ENCODE measurements at places on chromosomes 5 and 9. TPM values are rescaled to one million over a fixed set of nuclear protein-coding genes. Genes with fewer than 3 reads are reported as not detected.

DNA sequence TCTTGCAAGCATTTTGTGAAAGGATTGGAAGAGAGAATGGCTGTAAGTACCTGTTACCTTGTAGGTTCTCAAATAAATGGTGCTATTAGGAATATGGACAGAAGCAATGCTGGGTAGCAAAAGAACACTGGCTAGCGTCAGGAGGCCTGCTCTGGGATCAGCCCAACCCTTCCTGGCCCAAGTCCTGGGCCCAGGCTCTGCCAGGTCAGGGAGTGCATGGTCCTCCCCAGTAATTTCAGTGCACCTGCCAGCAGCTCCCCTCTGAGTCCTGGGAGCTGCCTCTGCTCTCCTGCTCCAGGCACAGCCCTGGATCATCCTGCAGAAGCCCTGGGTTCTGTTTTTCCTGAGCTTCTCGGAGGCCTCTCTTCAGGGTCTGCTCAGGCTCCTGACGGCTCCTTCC, 89.5 kb upstream of the ARAP3 start:
- H3K36me3 ChIP-seq = no peaks in the 10 kb centered on the region
- peaks cover 2% of the 10 kb centered on the region for H3K27me3 ChIP-seq
- no peak for DNase-seq

DNA sequence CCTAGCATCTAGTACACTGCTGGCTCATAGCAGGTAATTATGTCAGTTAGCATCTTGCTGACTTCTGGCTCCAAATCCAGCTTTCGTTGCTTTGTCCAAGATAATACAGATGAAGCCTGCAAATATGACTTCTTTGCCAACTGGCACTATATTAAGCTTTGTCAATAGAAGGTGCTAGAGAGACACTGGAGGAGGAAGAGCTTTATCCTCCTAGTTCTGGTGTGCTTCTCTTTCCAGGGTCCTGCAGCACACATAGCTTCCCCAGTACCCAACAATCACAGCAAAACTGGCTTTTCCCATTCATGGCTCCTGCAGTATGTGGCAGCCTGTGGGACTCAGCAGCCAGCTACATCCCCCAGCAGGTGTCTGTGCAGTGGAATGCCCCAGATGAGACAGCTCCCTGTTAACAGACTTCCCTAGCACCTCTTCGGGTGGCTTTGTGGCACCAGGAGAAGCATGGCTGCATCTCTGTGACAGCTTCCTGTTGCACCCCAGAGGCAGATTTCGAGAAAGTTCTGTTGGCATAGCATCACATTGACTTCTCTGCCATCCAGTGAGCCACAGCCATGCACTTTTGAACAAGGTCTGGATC, 147.8 kb downstream of the OXCT1 start:
- DNase-seq = peak; percentile 14
- no peaks in the 10 kb centered on the region for H3K4me1 ChIP-seq
- H3K36me3 ChIP-seq = no peaks in the 10 kb centered on the region
- H3K27me3 ChIP-seq = no peaks in the 10 kb centered on the region

DNA sequence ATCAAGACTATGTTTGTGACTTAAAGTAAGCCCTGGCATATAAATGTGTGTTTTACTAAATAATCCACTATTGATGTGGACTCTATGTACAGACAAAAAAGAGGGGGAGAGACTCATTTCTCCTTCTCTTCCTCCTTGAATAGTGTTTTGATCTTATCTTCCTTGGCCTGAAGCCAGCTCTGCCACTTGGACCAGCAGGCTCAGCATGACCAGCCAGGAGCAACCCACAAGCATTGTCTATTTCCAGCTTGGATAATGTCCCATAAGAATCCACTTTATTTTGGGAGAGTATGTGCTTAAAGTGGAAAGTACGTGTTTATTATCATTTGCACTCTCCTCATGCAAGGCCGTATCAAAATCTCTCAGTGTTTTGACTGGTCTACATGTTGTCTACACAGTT, 23.8 kb upstream of the SLC46A2 start:
- H3K27me3 ChIP-seq = peaks cover 40% of the 10 kb centered on the region
- DNase-seq = no peak
- no peak overlapping the region for H3K4me3 ChIP-seq
- no peak overlapping the region for H3K27ac ChIP-seq

- H3K36me3 ChIP-seq = no peaks in the 10 kb centered on the region
- no peaks in the 10 kb centered on the region for H3K4me1 ChIP-seq
- no peak for DNase-seq
- H3K4me3 ChIP-seq = no peak overlapping the region
These were observed 109.1 kb upstream of the PTGER4 start for GRCh38 chr5:40570408-40571129.

GRCh38 chr5:98977723-98978122, 48.9 kb upstream of the CHD1 start:
- H3K4me1 ChIP-seq = no peaks in the 10 kb centered on the region
- H3K36me3 ChIP-seq = no peaks in the 10 kb centered on the region
- H3K4me3 ChIP-seq = no peak overlapping the region
- H3K27ac ChIP-seq = no peak overlapping the region
- H3K27me3 ChIP-seq = no peaks in the 10 kb centered on the region

- H3K27me3 ChIP-seq = no peaks in the 10 kb centered on the region
- no peak overlapping the region for H3K27ac ChIP-seq
- no peak overlapping the region for H3K4me3 ChIP-seq
- peaks cover 31% of the 10 kb centered on the region for H3K4me1 ChIP-seq
- H3K36me3 ChIP-seq = 0 out of 2 replicates have a peak, but pooled peaks cover 3% of the 10 kb centered on the region
- DNase-seq = no peak
These were observed 43.7 kb upstream of the SPRY4 start for GRCh38 chr5:142368529-142368928.

GRCh38 chr5:160118349-160119141, 705 bp downstream of the PWWP2A start:
- peak; percentile 25 for DNase-seq
- peak overlapping the region; percentile 63 for H3K27ac ChIP-seq
- peaks cover 31% of the 10 kb centered on the region for H3K36me3 ChIP-seq
- no peaks in the 10 kb centered on the region for H3K27me3 ChIP-seq
- peaks cover 18% of the 10 kb centered on the region for H3K4me1 ChIP-seq

DNA sequence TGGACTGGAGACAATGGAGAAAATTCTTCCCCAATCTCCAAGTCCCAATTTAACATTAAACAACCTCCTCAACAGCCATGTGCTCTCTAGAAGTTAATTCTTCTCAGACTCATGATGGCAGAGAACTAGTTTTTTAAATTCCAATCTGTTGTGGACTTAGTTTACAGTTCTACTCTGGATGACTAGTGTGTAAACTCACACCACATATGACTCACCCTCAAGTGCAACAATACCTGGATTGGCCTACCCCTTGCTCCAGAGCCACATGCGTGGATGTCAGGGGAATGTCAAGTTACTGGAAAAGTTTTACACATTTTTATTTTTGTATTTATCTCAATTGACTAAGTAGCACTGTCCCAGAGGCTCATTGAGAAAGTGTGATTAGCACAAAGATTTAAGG, 136.0 kb upstream of the EFNA5 start:
- H3K4me3 ChIP-seq = no peak overlapping the region
- no peak overlapping the region for H3K27ac ChIP-seq
- H3K36me3 ChIP-seq = no peaks in the 10 kb centered on the region
- peaks cover 25% of the 10 kb centered on the region for H3K4me1 ChIP-seq
- H3K27me3 ChIP-seq = peaks cover 20% of the 10 kb centered on the region
- no peak for DNase-seq

DNA sequence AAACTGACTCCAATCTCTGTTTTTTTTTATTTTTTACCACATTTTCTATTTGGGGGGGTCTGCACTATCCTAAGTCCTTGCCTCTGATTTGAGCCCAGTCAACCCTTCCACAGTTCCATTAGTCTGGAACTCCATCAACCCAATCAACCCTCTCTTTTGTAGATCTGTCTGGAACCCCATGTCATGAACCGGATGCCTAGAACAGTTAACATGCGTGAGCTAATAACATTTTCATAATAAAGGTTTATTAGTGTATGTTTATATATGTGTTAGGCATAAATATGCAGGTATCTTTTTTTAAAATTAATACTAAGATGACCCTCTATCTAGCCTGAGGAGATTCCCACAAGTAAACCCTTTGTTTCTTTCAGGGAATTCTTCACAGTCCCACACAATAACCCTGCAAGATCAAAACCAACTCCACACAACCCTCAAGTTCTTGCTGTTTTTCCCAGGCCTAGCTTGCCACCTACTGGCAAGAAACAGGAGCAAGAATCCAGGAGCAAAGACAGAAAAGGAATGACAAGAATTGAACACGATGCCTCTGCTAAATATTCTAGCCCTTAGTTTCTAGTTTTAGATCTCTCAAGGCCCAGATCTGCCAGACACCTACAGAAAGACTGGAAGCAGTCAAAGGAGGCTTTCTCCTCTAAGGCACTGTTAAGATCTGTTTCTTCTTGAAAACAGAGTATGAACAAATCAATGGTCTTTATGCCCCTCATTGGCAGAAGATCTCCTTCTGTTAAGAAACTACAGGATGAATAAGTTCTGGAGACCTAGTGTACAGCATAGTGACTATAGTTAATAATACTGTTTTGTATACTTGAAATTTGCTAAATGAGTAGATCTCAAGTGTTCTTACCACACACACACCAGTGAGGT, 100.4 kb downstream of the TRIM36 start:
- peaks cover 50% of the 10 kb centered on the region for H3K4me1 ChIP-seq
- H3K27ac ChIP-seq = no peak overlapping the region
- DNase-seq = peak; percentile 46
- H3K27me3 ChIP-seq = no peaks in the 10 kb centered on the region

- no peak overlapping the region for H3K4me3 ChIP-seq
- peaks cover 61% of the 10 kb centered on the region for H3K4me1 ChIP-seq
- DNase-seq = no peak
These were observed 92.4 kb downstream of the ARL15 start for GRCh38 chr5:54217826-54218503.

GRCh38 chr9:68919661-68920060, 94.3 kb downstream of the PRKACG start:
- no peaks in the 10 kb centered on the region for H3K27me3 ChIP-seq
- H3K27ac ChIP-seq = no peak overlapping the region
- 0 out of 2 replicates have a peak, but pooled peaks cover 3% of the 10 kb centered on the region for H3K36me3 ChIP-seq
- H3K4me3 ChIP-seq = no peak overlapping the region

DNA sequence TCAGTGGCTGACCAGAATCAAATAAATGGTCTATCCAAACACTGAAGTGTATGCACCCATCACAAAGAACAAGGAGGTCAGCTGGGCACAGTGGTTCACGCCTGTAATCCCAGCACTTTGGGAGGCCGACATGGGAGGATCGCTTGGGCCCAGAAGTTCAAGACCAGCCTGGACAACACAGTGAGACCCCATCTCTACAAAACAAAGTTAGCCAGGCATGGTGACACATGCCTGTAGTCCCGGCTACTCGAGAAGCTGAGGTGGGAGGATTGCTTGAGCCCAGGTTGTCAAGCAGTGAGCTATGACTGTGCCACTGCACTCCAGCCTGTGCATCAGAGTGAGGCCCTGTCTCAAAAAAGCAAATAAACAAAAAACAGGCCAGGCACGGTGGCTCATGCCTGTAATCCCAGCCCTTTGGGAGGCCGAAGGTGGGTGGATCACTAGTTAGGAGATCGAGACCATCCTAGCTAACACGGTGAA, 40.5 kb downstream of the SEMA4D start:
- no peak overlapping the region for H3K4me3 ChIP-seq
- peaks cover 46% of the 10 kb centered on the region for H3K4me1 ChIP-seq
- peak overlapping the region; percentile 23 for H3K27ac ChIP-seq
- H3K27me3 ChIP-seq = no peaks in the 10 kb centered on the region

DNA sequence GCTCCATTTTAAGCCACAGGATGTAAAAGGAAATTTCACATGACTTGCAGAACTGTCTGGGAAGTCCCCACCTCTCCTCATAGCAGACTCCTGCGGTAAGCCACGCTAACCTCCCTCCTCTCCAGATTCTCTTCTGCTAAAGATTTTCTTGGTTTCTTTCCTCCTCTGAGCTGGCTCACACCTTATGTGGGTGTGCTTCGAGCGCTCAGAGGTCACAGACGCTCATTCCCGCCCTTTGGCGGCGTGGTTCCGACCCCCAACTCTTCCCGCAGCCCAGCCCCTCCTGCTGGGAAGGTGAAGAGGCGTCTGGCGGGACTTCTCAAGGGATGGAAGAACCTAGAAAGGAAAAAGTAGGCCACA, 32.9 kb upstream of the CDK20 start:
- peaks cover 7% of the 10 kb centered on the region for H3K36me3 ChIP-seq
- DNase-seq = peak; percentile 13
- no peak overlapping the region for H3K4me3 ChIP-seq

GRCh38 chr5:147568710-147569406, 59.0 kb upstream of the DPYSL3 start:
- no peaks in the 10 kb centered on the region for H3K27me3 ChIP-seq
- H3K4me1 ChIP-seq = peaks cover 97% of the 10 kb centered on the region
- H3K27ac ChIP-seq = peak overlapping the region; percentile 97
- DNase-seq = no peak

- no peak for DNase-seq
- no peaks in the 10 kb centered on the region for H3K36me3 ChIP-seq
- no peak overlapping the region for H3K4me3 ChIP-seq
- peaks cover 2% of the 10 kb centered on the region for H3K27me3 ChIP-seq
- H3K4me1 ChIP-seq = peaks cover 20% of the 10 kb centered on the region
These were observed 90.3 kb upstream of the ARAP3 start for GRCh38 chr5:141772281-141772680.

DNA sequence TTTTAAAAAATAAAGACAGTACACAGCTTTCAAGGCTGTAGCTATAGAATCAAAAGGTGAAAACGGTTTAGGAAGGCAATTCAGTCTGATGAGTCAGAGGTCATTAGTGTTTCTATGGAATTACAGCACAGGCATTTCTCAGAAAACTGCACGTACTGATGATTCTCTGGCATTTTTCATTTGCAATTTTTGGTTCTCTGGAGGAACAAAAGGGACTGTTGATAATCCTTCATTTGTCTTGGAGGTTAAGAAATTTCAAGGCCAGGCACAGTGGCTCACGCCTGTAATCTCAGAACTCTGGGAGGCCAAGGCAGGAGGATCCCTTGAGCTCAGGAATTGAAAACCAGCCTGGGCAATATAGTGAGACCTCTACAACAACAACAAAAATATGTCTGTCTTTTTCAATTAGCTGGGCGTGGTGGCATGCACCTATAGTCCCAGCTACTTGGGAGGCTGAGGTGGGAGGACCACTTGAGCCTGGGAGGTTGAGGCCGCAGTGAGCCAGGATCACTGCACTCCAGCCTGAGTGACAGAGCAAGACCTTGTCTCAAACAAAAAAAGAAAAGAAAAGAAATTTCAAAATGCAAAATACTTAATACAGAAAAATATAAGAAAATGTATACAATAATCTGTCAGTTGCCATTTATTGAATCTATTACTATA, 27.3 kb downstream of the NR6A1 start:
- H3K36me3 ChIP-seq = peaks cover 7% of the 10 kb centered on the region
- peaks cover 46% of the 10 kb centered on the region for H3K4me1 ChIP-seq
- H3K27me3 ChIP-seq = no peaks in the 10 kb centered on the region
- no peak overlapping the region for H3K27ac ChIP-seq
- no peak overlapping the region for H3K4me3 ChIP-seq

GRCh38 chr5:61464512-61464911, 132.5 kb downstream of the ZSWIM6 start:
- H3K27ac ChIP-seq = peak overlapping the region; percentile 80
- peaks cover 32% of the 10 kb centered on the region for H3K4me1 ChIP-seq
- H3K36me3 ChIP-seq = no peaks in the 10 kb centered on the region

The THOC3 gene
- total RNA-seq = 125 TPM

The ZNF658 gene
- total RNA-seq = 5.0 TPM

The PAPPA gene
- total RNA-seq = 0.34 TPM

The LCN1 gene
- total RNA-seq = not detected

The PDE8B gene
- total RNA-seq = 0.53 TPM

The SV2C gene
- total RNA-seq = 0.05 TPM

The GCNT4 gene
- 0.71 TPM for total RNA-seq

The KCNIP1 gene
- total RNA-seq = 0.82 TPM

The ADAMTS12 gene
- 11.5 TPM for total RNA-seq
